Activated CD4-positive, CD25-positive, alpha-beta regulatory T cell treated with anti-CD3 and anti-CD28 coated beads, Interleukin-2, amount 50 U/mL, for 24 hours (primary cell): ENCODE measurements at places on chromosomes 1 and 21.

- ATAC-seq, result no peak
These were observed 691 bp upstream of the MPZL1 start for GRCh38 chr1:167720965-167721616.

GRCh38 chr1:218587900-218588299 lies 242.8 kb downstream of the TGFB2 start:
- no peak for ATAC-seq

- ATAC-seq, result no peak
These were observed 160.5 kb upstream of the KIAA0040 start for GRCh38 chr1:175353066-175353465.

DNA sequence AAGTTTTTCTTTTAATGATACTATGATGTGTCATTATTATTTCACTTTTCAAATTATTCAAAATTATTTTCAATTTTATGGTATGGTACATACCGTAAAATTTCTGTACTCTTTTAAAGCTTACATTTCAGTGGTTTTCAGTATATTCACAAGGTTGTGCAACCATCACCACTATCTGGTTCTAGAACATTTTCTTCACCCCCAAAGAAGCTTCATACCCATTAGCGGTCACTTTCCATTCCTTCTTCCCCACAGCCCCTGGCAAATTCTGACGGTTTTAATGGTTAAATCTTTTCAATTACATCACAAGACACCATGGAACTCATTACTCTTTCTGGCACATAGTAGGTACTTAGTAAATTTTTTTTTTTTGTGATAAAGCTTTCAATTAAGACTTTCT lies 22.8 kb upstream of the ATP5PO start:
- ATAC-seq, result peak; percentile 21

DNA sequence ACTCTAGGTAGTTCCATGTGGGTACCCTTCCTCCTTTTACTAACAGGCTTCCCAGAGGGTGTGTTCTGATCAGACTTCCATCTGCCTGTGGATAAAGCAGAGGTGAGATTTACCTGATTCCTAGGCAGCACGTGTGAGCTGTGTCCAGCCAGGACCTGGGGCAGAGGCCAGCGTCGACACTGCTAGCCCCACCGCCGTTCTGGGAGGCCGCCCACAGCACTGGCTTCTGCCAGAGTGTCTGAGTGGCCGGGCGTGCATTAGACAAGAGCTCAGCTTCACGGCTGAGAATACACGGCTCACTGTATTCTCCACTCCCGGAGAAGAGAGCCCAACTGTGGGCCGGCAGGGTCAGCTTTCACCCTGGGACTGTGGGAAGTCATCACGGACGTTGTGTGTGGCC lies 82.5 kb downstream of the PRDM16 start:
- no peak for ATAC-seq

DNA sequence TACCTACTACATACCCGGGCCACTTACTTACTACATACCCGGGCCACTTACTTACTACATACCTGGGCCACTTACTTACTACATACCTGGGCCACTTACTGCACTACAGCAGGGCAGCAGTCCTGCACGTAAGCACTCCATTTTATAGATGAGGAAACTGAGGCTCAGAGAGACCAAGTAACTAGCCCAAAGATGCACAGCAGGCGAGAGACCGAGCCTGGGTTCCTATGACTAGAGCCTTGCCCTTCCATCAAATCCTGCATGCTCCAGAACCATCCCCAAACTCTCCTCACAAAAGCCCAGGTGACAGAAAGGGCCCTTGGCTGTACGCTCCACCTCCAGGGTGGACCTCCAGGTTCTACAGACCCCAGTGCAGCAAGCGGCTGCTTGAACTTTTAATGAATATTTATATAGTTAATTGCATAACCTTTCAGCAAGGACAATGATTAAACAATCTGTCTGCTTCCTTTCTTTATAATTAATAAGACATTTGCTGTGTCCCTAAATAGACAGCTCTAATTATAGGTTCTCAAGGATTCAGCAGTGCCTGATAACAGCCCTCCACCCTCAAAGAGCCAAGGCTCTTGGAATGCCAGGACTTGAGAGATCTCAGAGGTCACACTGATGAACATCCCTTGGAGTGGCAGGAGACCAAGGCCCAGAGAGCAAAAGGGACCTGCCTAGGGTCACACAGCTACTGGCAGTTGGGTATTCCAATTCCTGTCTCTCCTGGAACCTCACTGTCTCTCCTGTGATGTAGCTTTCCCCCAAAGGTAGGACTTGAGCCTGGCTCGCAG lies 43.4 kb downstream of the LRP8 start:
- ATAC-seq, result no peak
